Stimulated activated CD8-positive, alpha-beta memory T cell treated with anti-CD3 and anti-CD28 coated beads, Interleukin-12 subunit alpha, Interleukin-12 subunit beta, amount 100 ng/mL, for 4 hours (primary cell): ENCODE measurements at places on chromosomes 12 and 14.

GRCh38 chr14:78904094-78904493, 733.9 kb downstream of the NRXN3 start:
- no peak for DNase-seq

DNA sequence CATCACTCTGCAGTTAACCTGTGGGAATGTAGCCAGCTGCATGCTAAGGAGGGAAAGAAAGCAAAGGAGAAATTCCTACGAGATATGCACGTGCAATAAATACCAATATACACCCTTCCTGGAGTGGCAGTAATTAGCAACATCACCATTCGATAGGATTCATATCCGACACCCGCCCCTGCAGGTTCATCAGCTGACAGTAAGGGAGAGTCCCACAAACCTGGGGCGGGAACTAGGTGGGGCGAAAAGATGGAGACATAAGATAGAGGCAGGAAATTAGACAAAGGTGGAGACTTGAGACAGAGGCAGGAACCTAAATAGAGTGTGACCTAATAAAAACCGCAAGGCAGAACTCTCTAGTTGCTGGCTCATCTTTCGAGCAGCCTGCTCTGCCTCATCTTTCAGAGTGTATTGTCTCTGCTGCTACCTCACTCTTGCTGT, 51.6 kb downstream of the PLEKHG3 start:
- peak; percentile 19 for DNase-seq

DNA sequence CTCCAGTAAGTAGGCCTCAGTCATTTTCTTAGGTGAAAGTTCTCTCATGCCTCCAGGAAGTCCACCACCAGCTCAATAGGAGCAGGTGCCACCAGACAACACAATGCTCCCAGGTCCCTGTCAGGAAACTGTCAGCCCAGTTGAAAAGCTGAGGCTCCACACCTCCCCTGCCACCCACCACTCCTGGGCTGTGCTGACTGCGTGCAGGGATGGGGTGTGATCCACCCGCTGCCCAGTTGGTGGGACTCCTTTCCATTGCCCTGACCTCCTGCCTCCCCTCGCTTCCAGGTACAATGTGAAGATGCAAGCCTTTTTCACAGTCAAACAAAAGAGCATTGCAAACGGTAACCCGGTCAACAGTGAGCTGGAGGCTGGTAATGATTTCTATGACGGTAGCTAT, 64.8 kb upstream of the RIN3 start:
- DNase-seq, result no peak

DNA sequence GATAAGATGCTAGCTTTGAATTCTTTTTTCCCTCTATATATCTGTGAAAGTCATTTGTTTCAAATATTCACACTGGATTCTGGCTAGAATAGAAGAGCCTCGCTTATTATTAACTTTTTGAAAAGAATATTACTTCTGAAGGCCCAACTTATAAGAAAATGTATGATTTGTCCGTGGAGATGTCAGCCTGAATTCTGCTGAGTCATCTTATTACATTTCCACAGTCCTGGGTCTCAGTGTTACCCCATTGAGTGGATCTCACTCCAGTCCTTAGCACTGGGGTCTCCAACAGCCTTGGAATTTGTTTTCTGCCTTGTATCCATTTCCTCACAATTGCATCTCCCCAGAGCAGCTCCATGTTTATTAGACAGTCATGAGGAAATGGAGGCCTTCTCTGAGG, 907.9 kb downstream of the VRK1 start:
- no peak for DNase-seq

GRCh38 chr14:103597623-103598377, 31.2 kb upstream of the KLC1 start:
- DNase-seq, result no peak

DNA sequence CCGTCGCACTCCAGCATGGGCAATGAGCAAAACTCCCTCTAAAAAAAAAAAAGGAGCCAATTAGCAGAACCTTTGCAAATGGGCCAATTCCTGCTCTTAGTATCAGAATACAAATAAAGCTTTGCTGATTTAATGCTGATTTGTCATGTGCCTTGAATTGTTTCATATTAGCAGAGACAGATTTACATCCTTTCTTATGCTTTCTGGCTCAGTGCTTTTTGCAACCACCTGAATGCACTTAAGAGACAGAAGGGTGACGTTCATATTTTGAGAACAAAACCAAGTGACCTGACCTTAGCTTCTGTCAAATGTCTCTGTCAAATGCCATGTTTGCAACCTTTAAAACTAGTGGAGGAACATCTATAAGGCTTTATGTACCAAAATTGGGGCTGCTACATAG, 43.8 kb upstream of the YAF2 start:
- DNase-seq, result no peak

DNA sequence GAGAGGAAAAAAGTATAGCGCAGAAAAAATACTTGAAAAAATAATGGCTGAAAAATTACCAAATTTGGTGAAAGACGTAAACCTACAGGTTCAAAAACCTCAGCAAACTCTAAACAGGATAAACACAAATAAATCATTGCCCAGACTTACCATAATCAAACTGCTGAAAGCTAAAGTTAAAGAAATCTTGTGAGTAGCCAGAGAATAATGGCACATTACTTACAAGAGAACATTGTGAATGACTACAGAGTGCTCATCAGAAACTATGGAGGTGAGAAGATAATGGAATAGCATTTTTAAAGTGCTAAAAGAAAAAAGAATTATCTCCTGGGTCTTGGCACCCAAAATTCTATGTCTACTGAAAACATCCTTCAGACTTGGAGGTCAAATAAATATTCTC, 36.0 kb downstream of the ATF1 start:
- DNase-seq, result no peak

DNA sequence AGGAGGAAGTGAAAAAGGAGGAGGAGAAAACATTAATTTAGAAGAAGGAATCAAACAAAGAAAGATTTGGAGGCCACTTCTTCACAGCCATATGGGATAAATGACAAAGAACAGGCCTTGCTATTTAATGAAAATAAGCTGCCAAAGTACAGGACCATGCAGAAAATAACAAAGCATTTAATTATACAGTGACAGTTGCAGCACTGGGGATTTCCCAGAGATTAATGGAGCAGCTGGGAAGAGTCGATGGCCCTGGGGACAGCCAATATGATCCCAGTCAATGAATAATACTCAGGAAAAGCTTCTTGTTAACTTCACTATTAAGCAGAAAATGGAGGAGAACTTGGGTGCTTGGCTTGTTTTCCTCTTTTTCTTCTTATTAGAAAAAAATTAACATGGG, 34.6 kb downstream of the RERG start:
- no peak for DNase-seq

DNA sequence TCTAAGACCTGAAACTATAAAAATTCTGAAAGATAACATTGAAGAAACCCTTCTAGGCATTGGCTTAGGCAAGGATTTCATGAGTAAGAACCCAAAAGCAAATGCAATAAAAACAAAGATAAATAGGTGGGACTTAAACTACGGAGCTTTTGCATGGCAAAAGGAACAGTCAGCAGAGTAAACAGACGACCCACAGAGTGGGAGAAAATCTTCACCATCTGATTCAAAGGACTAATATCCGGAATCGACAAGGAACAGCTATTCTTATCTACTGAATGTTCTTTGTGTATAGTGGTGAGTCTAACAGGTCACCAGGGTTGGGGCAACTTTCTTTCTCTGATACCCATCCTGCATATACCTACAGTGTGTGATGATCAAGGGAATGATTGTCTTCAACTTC, 198.6 kb downstream of the CCDC91 start:
- no peak for DNase-seq

DNA sequence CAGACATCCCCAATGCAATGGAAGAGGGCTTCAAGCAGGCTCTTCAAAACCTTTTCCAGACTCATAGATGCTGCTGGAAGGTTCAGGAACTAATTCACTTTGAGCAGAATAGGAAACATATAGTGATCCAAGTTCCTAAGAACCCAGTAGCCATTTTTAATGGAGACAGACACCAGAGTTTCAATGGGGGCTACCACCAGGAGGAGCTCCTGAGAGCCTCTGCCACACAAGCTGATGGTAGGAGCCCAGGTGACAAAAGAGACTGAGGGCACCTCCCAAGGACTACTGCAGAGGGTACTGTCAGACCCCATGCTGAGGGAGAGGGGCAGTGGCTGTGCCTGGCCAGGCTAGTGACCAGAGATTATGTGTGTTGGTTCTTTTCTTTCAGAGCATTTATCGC, 45.9 kb downstream of the IFNG start:
- DNase-seq, result peak; percentile 10

DNA sequence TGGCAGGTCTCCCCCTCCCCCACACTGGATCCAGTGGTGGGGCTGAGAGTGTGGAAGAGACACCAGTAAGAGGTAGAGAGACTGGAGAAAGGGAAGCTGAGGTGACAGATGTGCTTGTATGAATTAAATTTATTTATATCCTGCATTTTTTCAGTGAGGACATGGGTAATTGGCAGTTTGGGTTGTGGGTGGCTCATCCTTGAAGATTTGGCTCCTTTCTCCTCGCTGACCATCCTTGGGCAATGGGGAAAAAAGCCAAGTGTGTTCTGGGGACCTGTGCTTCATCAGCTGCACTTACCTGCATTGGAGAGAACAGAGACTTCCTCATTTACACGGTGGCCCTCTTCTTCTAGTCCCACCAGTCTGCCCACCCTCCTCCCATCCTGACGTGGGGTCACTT, 86.4 kb downstream of the RFX4 start:
- DNase-seq, result no peak

- DNase-seq, result peak; percentile 21
These were observed 68.9 kb upstream of the NCOR2 start for GRCh38 chr12:124636138-124636978.

DNA sequence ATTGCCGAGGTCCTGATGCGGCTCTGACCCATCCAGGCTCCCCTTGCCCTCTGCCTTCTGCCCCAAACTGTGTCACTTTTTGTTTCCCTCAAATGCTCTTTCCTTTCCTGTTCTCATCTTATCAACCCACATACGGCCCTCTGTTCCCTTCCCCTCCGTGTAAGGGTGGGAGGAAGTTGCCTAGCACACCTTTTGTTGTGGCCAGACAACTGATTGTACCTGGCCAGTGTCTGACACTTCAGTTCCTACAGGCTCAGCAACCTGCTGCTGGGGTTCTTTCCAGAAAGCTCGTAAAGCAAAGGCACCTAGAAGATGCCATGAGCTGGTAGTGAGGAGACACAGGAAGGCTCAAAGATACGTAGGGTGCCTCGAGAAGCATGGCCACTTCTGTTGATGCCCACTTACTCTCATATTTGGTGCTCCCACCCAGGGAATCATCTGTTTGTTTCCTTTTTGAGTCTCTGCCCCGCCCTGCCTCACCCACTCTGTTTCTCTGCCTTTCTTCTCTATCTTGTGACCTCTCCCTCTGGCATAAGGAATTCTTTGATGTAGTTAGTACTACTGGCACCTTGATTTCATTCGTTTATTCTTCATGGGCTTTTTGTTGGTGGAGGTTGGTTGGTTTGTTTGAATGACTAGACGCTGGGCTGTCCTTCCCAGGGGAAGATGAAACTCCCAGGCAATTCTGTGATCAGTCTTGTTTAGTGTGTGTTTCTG, 152.4 kb upstream of the FKBP4 start:
- no peak for DNase-seq

GRCh38 chr12:123077298-123078119, 73.4 kb downstream of the PITPNM2 start:
- no peak for DNase-seq

DNA sequence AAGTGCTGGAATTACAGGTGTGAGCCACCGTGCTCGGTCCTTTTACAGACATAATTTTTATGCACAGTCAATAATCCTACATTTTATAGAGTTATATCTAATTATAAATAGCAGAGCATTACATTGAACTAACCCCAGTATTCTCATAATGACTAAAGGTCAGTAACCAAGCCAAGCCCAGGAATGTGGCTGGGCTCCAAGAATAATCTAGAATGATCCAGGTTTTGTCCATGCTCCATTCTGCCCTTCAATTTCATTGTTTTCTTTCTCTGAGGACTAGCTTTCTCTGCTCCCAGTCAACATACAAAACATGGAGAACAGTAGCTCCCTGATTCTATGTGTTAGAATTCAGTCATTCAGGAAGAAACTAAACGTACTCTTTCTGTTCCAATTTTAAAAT, 92.1 kb upstream of the KRR1 start:
- no peak for DNase-seq

GRCh38 chr12:9367828-9368227, 159.6 kb upstream of the PZP start:
- DNase-seq, result no peak

GRCh38 chr14:44494137-44494536, 12.9 kb downstream of the FSCB start:
- DNase-seq, result no peak

DNA sequence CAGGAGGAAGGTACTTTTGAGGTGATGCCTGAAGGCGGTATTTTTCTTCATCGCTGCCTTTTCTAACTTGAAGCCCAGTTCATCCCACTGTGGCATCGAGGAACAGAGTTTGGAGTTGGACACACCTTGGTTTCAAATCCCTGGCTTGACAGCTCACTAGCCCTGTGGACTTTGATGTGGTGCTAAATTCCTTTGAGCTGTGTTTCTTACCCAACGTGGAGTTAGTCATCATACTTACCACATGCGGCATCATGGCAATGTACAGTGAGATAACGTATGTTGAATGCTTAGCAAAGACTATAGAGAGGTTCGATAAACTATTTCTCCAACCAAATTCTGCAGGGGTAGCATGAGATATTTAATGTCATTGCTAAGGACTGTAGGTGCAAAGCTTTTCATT, 3.4 kb downstream of the PLEKHG3 start:
- DNase-seq, result no peak

DNA sequence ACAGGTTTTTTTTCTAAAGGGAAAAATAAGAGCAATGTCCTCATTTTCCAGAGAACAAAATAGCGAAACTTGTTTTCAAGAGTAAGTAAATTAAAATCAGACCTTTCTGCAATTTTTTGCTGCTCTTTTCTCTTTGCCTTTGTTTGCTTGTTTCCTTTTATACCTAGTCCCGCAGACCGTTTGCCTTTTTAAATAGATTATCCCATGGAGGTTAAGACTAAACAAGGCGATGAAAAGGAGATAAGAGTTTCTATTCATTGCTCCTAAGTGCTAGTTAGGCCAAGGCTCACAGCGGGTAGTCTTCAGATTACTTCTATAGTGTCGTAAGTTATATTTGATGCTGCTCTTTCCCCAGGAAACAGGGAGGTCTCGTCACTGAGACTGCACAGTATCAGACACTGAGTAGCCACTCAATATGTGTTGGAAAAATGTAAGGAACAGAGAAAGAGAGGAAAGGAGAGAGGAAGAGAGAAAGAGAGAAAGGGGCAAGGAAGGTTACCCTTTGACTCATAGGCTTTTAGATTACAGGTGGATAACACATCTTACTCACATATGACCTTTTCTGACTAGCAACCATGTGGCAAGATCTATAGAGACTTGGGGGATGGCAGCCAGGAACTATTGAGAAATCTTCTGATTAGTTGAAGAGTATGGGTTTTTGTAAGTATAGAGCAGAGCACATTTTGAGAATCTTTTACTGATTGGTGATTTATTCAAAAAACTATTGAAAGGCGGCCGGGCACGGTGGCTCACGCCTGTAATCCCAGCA, 107.5 kb upstream of the PARP11 start:
- DNase-seq, result no peak

DNA sequence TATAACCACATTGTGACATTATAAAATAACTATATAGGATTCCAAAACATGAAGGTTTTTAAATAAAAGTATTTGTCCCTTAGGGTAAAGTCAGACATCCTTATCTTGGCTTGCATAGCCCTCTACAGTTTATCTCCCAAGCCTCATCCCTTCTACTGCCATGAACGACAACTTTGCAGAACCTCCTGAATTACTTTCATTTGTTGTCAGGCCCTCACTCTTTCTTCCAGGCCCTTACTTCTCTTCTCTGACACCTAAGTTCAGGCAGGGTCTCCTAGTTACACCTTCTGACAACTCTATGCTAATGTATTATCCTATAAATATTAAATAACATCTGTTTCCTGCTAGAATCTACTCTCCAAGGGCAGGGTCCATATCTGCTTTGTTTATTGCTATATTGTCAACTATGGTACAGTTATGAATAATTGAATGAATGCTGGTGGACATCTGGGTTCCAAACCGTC, 115.7 kb upstream of the MDM1 start:
- no peak for DNase-seq
